HS-27A (cell line): ENCODE measurements at places on chromosomes 2 and 18.

DNA sequence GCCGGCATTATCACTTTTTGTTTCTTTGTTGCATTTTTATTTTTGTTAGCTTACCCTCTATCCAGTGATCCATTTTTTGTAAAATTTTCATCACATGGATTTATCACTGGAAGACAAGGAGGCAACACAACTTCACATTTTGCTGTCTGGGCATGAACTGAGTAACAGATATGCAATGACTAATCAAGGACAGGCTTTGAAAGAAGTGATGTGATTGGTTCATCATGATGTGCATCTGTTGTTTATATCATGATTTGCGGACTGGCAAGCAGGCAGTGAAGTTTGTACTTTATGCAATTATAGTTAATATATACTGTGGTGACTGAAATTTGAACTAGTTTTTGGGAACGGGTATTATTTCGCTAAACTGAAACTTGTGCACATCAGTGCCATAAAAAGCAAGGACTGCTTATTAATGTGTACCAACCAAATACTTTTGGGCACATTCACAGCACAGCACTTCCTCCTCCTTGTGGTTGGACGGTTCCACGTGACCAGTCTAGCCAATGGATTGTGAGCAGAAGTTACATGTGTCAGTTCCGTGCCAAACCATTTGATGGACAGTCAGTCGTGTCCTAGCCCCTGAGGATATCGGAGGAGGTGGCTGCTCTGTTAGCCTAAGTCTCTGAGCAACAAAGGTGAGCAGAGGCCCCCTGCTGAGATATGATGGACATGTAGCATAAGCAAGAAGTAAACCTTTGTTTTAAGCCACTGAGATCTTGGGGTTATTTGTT lies 201.4 kb upstream of the SIX2 start:
- DNase-seq: no peak

- no peak for DNase-seq
Observed at GRCh38 chr18:5787936-5788335, 107.4 kb downstream of the TMEM200C start.

GRCh38 chr2:46874236-46874929 lies 41.2 kb downstream of the MCFD2 start:
- no peak for DNase-seq

DNA sequence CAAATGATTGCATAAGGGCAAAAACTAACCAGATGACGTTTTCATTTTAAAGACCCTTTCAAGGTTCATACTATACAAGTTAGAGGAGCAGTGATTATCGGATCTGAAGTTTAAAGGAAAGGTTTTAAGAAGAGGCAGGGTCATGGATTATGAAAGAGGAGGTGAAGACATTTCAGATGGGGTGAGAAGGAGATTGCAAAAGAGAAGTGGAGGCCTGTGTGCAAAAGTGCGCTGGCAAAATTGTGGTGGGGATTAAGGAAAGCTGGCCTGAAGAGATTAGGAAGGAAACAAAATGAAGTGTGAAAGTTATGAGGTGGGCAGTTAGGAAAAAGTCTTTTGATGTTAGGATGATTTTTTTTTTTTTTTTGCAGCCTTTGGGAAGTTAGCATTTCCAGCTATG lies 935.7 kb upstream of the FAM98A start:
- no peak for DNase-seq

GRCh38 chr2:105388971-105389381 lies 9.9 kb downstream of the FHL2 start:
- no peak for DNase-seq

DNA sequence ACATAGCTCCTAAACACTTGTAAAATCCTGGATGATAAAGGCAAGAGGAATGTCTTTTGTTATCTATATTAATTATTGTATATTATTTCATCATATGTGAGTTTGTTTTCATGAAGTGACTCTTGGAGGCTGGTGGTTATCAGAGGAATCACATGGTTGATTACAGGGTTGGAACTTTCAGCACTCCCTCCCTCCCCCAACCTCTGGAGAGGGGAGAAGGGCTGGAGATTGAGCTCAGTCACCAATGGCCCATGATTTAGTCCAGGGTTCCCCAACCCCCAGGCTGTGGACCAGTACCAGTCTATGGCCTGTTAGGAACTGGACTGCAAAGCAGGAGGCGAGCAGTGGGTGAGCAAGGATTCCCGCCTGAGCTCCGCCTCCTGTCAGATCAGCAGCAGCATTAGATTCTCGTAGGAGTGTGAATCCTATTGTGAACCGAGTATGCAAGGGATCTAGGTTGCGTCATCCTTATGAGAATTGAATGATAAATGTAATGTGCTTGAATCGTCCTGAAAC lies 37.7 kb downstream of the FBXO48 start:
- DNase-seq: no peak

- DNase-seq: no peak
Observed at GRCh38 chr18:51082571-51083267, 52.7 kb downstream of the SMAD4 start.

- DNase-seq: no peak
Observed at GRCh38 chr2:68771211-68771751, 36.7 kb downstream of the ARHGAP25 start.

DNA sequence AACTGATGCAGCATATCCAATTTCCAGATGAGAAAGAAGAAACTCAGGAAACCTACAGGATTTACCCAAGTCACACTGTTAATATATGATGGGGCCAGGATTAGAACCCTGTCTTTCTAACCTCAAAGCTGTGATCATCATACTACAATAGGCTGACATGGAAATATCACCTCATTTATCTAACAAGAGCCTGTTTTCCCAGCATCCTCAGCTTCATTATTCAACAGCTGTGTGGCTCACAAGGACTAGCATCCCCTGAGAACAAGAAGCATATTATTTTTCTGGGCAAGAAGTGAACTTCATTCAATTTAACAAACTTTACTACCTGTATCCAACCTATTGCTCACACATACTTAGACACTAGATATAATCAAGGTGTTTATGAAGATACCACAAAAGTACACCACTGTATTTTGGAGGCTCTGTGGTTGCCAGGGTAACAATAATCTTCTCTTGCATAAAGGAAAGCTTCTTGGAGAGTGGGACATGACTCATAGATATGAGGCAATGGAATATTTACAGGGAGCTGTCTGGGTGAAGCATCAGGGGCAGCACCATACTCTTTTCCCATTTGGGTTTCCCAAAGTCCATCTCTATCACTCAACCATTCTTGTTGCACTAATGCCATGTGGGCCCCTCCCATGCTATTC lies 218.2 kb downstream of the RAD51AP2 start:
- DNase-seq: peak; percentile 53

- no peak for DNase-seq
Observed at GRCh38 chr18:22065311-22065710, 104.1 kb upstream of the GATA6 start.

DNA sequence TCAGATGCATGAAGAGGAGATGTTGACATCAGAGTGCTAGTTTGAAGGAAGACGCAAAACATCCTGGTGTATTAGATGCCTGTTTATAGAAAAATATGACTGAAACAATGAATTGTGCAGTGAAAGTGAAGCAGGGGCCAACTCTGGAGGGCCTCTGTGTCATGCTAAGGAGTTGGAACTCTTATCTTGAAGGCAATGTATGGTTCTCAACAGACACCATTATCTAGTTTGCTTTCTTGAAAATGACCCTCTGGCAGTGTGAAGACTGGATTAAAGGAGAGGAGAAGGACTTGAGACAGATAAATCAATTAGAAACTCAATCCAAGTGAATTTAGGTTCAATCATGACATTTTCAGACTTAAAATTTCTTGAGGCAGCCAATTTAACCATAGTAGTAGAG lies 63.1 kb downstream of the ITGA4 start:
- DNase-seq: no peak

GRCh38 chr2:31110431-31110830 lies 27.8 kb downstream of the GALNT14 start:
- no peak for DNase-seq

GRCh38 chr2:196489371-196489770 lies 150.1 kb upstream of the CCDC150 start:
- DNase-seq: no peak

GRCh38 chr2:151691631-151692030 lies 42.6 kb downstream of the NEB start:
- DNase-seq: no peak

GRCh38 chr2:233422050-233422639 lies 67.9 kb downstream of the DGKD start:
- no peak for DNase-seq

DNA sequence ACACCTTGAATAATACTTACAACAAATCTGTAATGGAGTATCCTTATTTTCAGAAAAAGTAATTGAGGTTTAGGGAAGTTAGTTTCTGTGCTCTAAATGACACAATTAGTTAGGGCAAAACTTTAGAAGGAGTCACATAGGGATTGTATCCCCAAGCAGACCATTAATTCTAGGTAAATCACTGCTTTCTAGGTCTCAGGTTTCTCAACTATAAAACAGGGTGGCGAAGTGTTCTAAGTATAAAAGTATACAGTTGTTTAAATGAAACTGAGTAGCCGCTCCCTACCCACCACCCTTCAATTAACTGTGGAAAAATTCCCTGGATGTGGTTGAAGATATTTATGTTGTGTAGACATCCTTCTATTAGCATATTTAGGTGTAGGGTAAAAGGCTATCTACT lies 19.9 kb upstream of the TMEM178A start:
- DNase-seq: no peak

DNA sequence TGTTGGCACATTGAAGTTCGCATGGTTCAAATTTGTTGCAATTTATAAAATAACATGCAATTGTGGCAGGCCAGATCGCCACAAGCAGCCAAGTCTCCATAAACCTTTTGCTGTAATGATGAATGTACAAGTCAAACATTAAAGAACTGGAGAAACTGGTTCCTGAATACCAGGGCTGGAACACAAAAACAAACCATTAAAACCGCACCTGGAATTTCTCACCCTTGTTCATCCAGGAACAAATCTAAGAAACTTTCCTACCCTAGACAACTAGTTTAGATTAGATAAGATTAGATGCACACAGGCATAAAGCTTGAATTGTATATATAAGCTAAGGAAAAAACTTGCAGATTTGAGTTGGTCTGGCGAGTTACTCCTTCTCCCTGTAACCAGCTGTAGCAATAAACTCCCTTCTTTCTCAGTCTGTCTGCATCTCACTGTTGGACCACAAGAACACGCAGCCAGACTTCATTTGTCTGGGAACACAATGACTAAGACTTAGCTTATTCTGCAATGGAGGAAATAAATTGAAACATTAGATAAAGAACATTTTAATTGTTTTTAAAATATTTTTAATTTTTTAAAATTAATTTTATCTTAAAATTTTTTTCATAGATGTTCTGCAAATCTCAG lies 1835.5 kb upstream of the LRRTM1 start:
- DNase-seq: no peak

- DNase-seq: no peak
Observed at GRCh38 chr2:195902857-195903256, 165.8 kb downstream of the DNAH7 start.

GRCh38 chr2:159506764-159507440 lies 109.4 kb downstream of the BAZ2B start:
- no peak for DNase-seq

DNA sequence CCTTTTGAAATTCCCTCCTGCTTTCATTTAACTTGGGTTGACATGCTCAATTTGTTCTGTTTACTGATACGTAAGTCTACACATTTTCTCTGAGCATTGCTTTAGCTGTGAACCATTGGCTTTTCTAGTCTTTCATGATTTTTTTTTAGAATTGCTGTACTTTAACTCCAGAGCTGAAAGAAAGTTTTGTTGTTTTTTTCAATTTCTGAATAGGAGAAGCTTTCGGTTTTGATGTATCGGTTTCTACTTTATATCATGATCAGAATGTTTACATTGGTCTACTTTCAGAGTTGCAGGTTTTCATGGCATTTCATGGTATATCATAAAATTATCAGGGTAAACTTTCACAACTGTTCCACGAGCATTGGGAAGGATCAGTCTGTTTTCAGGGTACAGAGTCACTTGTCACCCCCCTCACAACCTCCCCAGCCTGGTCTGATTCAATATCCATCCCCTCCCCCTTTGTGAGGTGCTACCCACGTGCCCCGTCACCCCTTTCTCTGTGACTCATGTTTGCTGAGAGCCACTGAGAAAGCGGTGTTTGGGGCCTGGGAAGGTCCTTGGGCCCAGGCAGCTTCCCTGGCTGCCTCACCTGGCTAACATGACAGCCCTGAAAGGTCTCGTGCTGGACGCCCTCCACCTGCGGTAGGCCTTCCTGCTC lies 7.0 kb downstream of the ASTL start:
- DNase-seq: no peak

DNA sequence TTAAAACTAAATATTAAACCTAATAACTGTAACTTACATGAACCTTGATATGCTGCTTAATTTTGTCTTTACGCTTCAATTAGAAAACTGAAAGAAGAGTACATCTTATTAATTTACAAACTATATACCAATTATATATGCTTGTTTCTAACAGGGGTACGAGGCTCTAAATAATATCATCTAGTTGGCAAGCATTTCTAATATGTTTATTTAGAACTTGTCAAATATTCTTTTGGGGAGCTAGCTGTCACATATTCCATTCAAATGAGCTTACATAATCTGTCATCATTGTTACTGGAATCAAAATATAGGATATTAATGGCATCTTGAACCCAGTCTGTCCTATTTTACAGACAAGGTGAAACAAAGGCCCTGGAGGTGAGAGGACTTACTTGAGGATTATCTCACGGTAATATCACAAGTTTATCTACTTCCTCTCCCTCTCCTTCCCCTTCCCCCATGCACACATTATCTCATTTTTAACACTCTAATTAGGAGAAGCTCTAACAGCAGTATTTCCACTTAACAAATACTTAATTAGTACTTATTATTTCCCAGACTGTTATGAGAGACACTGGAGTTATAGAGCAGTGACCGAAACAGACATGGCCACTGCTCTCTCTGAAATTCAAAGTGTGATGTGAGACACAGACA lies 3.5 kb downstream of the PRKD3 start:
- DNase-seq: no peak

- no peak for DNase-seq
Observed at GRCh38 chr2:167675906-167676305, 571.5 kb downstream of the STK39 start.

DNA sequence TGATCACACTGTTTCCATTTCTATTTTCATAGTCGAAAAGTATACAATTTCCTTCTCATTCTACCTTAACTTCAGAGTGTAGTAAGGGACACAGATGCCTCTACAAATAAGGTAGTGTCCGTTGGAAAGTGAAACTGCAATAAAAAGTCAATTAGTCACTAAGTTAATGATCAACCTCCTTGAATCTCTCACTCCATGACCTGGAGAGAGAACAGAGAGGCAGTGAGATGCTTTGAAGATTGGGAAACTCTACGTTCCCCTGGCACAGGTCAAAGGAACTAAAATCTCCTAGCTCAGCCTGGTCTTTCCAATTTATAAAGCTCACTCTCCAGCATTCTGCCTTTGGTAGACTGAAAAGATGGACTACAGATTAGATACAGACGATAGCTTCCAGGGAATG lies 153.8 kb upstream of the ACAA2 start:
- no peak for DNase-seq

DNA sequence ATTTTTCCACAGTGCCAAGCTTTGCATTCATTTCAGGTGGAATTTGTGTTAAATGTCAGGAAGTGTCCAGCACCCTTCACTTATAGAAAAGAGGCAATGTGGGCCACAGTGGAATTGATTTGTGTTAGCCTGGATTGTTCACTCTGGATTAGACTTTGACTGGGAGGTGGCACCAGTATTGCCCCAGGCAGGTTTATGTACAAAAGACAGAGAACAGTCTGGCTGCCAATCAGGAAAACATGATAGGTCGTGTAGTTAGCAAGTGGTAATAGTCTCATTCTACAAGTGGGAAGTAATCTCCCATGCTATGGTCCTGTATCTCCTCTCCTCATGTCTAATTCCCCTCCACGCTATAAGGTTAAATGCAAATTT lies 45.6 kb downstream of the RAB27B start:
- DNase-seq: no peak

- DNase-seq: no peak
Observed at GRCh38 chr2:45692566-45692965, 41.1 kb downstream of the PRKCE start.

GRCh38 chr2:218079943-218080913 lies 11.2 kb downstream of the RUFY4 start:
- no peak for DNase-seq
